Thymus (tissue), 14 donors: ENCODE measurements at places on chromosomes 5 and 9. TPM values are rescaled to one million over a fixed set of nuclear protein-coding genes. Genes with fewer than 3 reads are reported as not detected.

DNA sequence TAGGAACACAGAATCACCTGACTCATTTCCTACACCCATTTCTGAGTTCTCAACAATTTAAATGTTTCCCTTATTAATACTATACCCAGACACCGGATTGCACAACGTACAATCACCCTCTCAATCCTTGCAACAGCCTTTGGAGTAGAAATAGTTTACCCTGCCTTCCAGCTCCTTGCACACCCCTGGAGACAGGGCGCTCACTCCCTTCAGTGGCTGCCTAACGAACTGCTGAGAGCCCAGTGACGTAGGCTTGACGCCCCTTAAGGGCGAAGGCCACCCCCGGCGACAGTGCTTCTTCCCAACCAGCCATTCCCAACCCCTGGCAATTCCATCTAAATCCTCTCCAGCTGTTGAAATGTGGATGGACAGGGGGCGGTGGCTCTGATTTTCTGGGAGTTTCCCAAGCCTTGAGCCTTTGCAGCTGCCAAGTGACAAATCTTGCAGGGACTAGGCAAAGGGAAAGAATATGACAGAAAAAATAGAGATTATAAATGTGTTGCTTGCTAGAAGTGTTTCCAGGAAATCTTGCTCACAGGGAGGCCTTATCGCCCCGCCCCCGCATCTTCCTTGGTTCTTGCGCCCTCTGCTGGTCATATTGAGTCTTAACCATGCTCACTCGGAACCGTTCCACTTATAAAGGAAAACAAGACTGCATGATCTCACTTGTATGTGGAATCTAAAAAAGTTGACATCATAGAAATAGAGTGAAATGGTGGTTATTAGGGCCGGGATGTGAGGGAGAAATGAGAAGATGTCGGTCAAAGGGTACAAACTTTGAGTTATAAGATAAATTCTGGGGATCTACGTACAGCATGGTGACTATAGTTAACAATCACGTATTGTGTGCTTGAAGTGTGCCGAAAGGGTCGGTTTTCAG is 7.6 kb upstream of the BARX1 start:
- peak; percentile 45 for DNase-seq

Gene C5orf52
- not detected for total RNA-seq

DNA sequence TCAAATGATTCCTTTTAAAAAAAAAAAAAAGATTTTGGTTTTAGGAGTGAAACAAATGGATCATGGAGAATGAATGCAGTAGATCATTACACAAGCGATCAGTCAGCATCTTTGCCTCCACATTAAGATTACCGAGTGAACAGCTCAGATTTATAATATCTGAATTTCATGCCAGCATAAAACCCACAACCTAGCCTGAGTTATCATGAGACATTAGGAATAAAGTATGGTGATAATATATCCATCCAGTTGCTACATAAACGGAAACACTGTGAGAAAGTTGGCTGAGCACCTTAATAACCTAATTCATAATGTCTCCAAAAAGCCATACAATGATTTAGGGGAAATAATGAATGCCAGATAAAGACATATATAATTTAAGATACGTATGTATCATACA is 553.1 kb upstream of the TUSC1 start:
- no peak for DNase-seq

DNA sequence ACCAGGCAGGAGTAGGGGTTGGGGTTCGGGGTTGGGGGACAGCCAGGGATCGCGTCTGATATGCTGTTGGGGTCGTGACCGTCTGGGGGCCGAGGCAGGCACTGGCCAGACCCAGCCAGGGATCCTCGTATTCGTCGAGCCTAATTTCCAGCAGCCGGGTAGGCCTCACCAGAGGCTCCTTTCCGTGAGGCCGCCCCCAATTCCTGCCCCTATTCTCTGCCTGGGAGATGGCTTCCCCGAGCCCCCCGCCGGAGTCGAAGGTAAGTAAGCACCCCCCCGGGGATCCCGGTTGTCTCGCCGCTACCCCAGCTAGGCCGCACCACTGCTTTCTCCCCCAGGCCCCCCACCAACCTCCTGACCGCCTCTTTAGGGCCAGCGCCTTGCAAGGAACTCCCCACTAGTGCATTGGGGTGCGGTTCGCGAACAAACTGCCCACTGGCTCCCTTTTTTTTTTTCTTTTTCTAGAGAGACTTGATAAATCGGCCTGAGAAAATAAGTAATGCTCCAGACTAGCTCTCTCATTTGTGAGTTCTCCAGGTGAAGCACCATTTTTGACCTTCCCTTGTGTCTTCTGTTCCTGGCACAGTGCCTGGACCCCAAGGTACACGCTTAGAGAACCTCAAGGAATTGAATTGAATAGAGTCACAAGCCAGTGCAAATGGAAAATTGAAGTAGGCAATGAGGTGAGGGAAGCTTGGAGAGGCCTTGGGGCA is 435 bp downstream of the ZNF189 start:
- DNase-seq: no peak

Gene AK3
- total RNA-seq: 25.1 TPM

GRCh38 chr5:132629230-132629944 is 28.6 kb upstream of the IL13 start:
- no peak for DNase-seq

- DNase-seq: no peak
These were observed 417.9 kb downstream of the NR2F1-AS1 start for GRCh38 chr5:93163010-93163663.

- no peak for DNase-seq
These were observed 1.4 kb downstream of the ADAMTS12 start for GRCh38 chr5:33890131-33891032.

- DNase-seq: no peak
These were observed 508.9 kb downstream of the NTRK2 start for GRCh38 chr9:85178474-85178873.

GRCh38 chr5:132273631-132274030 is 16.1 kb downstream of the PDLIM4 start:
- no peak for DNase-seq

DNA sequence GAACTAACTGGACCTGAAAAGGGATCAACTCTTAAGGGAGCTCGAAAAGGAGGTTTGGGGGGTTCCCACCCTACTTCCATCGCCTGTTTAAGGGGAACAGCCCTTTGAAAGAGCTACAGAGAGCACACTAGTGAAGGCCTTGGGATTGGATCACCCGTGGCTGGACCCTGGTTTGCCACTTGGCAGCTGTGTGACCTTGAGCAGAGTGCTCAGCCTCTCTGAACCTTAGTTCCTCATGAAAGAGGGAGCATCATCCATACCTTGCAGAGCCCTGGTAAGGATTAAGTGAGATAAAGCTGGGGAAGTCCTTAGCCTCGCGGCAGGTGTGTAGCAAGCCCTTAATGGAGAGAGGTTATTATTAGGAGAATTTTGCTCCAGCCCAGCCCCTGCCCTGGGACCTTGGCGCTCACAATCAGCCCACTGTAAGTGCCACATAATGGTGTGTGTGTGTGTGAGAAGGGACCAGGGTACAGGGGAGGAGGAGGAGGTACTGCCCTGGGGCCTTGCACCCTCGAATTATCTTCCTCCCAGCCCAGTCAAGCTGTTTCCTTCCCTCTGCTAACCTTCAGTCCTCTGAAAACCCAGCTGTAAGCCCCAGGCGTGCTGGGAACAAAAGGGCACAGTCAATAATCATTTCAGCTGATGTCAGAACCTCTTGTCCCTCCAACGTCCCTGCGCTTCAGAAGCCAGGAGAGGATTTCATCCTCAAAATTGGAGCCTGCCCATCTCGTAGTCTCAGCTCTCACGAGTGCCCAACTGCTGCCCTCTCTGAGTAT is 42.9 kb downstream of the FOXI1 start:
- no peak for DNase-seq

Gene IFNE
- total RNA-seq: 0.09 TPM

DNA sequence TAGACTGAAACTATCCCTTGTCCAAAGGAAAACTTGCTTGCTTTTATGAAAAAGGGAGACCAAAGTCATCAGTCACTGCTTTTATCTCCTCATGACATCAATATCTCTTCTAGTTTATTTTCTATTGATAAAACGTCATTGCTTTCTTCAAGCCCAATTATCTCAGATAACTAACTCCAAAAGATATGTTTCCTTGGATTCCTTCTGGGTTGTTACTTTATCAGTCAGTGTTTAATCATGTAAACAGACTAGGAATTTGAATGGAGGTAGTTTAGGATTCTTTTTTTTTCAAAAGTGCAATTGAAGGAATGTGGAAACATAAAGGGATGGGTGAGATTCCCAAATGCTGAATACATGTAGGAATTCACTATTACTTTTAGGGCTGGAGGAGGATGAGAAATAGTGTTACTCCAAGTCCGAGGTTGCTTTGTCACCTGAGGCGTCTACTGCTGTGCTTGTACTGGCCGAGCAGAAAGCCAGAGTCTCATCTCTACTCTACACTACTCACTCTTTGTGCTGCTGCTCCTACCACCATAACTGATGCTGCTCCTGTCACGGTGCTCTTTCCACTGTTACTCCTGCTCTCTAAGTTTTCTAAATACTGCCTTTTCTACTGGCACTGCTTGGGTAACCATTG is 1697.1 kb upstream of the NUDT12 start:
- no peak for DNase-seq
